ENCODE measurements at places on chromosomes 12 and 14.

- no peak for DNase-seq
These were observed 10.2 kb upstream of the DHRS7 start for GRCh38 chr14:60175255-60175902.

GRCh38 chr12:92987846-92988621 is 58.9 kb upstream of the EEA1 start:
- DNase-seq: no peak

GRCh38 chr14:101945171-101945570 is 19.2 kb upstream of the DYNC1H1 start:
- DNase-seq: no peak

GRCh38 chr12:53827306-53827705 is 75.5 kb upstream of the CISTR start:
- DNase-seq: no peak

DNA sequence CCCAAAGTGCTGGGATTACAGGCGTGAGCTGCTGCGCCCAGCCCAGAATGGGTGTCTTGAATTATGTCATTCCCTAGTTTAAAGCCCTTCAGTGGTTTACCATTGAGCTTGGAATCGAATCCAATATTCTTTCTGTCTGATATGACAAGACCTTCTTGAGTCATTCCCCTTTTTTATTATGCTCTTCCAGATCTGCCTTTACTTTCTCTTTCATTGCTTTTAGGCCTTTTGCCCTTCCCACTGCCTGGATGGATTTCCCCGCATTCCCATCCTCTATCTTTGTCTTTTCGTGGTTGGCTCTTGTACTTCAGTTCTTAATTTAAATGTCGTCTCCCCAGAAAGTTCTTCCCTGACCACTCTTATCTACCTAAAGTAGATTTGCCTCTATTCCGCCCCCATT is 1.6 kb downstream of the TRAFD1 start:
- no peak for DNase-seq

DNA sequence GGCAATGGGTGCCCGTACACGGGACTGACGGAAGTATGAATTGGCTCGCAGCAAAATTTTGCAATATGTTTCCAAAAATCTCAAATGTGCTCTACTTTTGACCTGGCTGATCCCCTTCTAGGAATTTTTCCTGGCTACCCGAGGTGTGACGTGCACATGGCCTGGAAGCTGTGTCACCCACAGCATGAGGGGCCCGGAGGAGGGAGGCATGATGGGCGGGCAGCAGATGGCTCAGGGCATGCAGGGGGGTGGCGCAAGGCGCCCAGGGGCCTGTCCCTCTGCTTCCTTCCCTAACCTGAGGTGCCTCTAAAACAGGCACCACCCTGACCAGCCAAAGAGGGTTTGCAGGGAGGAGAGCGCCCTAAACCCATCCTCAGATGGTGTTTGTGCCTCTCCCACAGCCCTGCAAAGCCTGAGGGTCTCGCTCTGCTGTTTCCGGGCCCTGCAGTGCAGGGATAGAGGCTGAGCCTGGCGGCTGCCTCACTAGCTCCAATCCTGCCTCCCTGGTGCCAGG is 6.7 kb downstream of the GPR132 start:
- peak; percentile 27 for DNase-seq

GRCh38 chr12:51950682-51951198 is 759 bp upstream of the ACVR1B start:
- DNase-seq: no peak

DNA sequence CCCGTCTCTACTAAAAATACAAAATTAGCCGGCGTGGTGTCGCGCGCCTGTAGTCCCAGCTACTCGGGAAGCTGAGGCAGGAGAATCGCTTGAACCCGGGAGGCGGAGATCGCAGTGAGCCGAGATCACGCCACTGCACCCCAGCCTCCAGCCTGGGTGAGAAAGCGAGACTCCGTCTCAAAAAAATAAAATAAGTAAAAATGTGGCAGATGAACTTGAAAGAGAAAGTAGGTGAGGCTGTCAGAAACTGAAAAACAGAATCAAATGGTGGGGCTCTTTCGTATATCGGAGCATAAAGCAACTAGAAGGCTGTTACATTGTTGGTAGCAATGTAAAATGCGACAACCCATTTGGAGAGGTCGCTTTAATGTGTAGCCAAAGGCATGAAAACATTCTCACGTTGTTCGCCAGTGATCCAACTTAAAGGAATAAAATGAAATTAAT is 767 bp upstream of the CCNT1 start:
- no peak for DNase-seq
